ENCODE measurements at places on chromosomes 7 and 10.
A peak's percentile ranks its signal among the peaks of the same experiment; 100 is the strongest.

DNA sequence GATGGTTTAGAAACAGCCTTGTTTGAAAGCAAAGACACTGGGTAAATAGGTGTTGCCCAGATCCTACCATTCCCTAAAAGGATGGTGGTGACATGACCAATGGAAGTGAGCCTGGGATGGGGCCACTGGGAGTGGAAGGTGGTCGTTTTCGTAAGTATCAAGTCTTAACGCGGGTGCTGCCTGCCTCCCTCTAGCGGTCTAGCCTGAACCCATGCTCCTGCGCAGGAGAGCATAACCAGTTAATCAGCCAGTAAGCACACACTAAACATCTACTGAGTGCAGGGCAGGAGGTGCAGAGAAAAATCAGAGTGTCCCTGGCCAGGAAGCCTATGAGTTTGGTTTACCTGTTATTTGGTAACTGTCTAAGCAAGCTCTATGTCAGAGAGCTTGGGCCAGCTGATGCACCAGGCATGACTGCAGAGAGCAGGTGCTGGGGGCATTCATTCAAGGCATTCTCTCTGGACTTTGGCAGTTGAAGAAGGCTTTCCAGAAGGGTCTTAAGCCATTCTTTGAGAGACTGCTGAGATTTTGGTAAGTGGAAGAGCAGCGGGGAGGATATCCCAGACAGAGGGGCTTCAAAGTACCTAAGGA is 930 bp downstream of the GARIN1A start:
- DNase-seq = peak; percentile 31

DNA sequence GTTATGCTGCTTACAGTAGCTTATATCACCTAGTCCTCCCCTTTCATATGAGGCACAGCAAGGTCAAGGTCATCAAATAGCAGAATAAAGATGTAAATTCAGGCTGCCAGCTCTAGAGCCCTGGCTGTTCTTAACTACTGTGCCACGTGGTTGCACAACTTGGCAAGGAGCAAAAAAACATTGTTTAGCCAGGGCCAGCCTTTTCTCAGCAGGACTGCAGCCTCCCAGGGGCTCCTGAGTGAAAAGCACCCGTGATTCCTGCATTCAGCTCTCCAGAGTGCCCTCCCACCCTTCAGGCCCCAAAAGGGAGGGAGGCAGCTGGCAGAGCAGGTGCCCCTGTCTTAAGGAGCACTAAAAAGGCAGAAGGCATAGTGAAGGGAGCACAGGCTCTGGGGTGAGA is 31.8 kb upstream of the TM9SF3 start:
- DNase-seq = peak; percentile 88

- DNase-seq = no peak
Measured at GRCh38 chr7:159013825-159014289, 130.8 kb downstream of the VIPR2 start.

DNA sequence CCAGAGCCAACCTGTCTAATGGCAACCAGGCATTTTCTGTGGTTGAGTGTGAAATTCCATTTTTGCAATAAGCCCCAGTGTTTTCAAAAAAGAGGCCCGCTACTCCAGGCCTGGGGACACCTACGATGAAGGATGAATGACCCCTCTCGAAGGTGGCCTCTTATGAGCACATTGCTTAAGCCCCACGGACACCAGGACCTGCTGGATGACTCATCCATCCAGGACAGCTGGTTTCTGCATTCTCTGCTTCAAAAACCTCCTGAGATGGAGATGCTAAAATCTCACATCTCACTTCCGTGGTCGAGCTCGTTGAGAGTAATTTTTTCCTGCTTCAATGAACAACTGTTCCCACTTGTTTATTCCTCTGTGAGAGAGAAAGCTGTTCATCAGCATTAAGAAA is 150.2 kb upstream of the FZD8 start:
- no peak for DNase-seq

DNA sequence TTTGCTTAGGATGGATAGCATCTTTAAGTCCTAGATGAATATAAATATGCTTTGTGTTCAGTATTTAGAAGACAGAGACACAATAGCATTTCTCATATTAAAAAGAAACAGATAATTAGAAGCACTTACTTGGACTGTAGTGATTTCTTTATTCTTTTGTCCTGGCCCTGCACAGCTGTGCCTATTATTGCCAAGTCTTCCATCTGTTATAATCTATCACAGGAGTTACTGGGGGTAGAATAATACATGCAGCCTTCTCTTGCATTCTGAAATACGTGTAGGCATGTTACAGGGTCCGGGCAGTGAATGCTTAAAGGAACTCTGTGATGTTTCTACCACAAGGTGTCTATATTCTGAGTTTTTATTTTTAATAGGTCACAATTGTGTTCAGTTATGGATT is 461.5 kb upstream of the COBL start:
- no peak for DNase-seq

DNA sequence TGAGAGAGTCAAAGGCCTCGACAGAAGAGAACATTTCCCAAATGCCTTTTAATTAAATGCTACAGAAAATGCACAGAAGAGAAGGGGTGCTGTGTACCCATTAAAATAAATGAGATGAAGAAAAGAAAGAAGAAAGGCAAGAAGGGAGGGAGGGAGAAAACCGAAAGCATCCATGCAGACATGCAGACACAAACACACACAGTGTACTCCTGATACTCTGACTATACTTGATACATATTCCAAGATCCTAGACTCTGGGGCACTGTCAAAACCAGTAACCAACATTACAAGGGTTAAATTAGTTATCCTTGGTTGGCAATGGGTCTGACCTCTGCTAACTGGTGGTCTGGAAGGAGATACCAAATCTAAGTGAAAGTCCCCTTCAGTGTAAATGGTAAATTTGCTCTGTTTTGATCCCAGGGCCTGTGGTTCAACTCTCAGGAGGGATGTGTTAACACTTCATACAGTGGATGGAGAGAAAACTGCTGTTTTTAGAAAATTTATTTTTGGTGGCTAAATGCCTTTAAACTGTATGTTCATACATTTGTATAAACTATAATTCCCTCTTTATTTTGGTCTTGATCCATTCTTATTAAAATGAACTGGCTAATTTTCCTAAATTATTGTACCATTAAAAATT is 241.3 kb downstream of the GLI3 start:
- DNase-seq = no peak

GRCh38 chr10:129517680-129518057 is 50.6 kb downstream of the MGMT start:
- no peak for DNase-seq

DNA sequence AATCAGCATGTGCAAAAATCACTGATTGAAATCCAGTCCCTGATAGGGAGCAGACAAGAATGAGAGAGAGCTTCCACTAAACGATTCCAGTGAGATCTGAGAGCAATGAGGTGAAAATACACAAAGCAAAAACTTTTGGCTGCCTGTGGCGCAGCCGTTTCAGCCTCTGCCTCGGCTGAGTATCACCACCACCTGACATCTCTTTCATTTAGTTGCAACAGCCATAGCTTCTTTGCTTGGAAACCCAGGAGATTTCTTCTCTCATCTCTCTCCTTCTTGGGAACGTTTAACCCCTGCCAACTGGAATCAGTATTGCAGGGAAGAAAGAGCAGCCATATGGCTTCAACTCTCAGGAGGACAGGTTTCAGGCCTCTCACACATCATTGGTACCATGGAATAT is 237.3 kb upstream of the AGK start:
- no peak for DNase-seq

DNA sequence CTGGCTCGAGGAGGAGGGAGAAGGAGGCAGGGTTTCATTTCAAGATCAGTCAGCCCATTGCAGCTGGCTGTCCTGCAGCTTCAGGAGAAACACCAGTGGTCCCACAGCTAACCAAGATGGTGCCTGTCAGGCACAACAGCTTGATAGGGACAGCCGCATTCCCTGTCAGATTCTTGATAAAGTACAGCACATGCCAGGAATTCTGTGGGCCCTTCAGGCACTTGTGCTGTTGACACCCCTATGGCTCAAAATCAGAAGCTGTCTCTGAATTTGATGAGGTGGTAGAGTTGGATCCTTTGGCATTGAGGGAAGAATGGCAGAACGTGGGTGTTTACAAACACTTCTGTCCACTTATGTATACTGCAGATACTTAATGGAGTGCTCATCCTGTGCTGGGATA is 354.3 kb downstream of the KCNMA1 start:
- no peak for DNase-seq

GRCh38 chr7:99955247-99955646 is 20.6 kb downstream of the AZGP1 start:
- DNase-seq = no peak

- DNase-seq = no peak
Measured at GRCh38 chr10:124025660-124026588, 67.5 kb downstream of the CHST15 start.

DNA sequence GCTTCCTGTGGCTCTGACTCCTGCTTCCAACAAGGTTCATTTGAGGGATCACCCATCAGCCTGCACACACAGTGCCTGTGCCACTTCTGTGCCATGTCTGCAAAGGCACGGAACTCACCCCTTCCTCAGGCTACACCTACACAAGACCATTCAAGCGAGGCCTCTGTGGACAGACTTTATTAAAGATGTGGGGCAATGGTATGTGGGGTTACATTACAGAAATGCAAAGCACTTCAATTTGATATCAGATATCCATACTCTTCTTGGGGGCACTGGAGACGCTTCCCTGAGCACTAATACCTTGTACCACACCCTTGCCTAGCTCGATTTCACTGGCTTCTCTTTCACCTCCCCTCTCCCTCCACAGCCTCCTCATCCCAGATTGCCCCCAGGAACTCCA is 84.4 kb upstream of the FGL2 start:
- no peak for DNase-seq

- no peak for DNase-seq
Measured at GRCh38 chr7:40621592-40621998, 486.8 kb downstream of the SUGCT start.

GRCh38 chr10:132548106-132548823 is 10.7 kb downstream of the INPP5A start:
- DNase-seq = no peak

DNA sequence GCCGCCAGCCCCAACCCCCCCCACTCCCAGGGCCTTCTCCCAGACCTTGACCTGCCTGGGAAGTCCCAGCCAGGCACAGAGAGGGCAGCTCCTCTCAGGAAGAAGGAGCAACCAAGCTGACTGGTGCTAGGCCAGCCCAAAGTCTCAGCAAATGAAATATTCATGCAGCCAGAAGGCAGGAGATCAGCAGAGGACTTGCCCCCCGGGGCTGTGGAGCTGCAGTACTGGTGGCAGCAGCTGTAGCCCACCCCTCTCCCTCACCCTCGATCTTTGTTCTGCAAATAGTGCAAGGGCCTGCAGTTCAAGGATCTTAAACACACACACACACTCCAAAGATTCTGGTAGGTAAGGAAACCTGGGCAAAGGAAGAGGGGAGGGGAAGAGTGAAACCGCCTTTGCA is 3.5 kb upstream of the SRRM3 start:
- no peak for DNase-seq

DNA sequence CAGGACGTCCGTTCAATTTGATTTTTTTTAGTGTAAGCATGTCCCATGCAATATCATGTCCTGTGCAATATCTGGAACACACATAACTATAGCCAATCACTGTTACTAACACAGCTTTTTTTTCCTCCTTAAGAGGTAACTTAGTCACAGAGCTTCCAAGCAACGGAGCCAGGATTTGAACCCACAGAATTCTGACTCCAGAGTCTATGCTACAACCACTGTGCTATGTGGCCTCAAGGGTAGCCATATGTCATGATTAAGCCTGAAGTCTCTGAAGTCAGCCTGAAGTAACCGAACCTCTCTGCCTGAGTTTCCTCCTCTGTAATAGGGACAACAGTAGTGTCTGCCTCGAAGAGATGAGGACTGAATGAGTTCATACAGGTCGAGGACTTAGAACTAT is 42.2 kb upstream of the TCF7L2 start:
- no peak for DNase-seq

GRCh38 chr7:149020483-149020882 is 7.8 kb downstream of the PDIA4 start:
- no peak for DNase-seq

DNA sequence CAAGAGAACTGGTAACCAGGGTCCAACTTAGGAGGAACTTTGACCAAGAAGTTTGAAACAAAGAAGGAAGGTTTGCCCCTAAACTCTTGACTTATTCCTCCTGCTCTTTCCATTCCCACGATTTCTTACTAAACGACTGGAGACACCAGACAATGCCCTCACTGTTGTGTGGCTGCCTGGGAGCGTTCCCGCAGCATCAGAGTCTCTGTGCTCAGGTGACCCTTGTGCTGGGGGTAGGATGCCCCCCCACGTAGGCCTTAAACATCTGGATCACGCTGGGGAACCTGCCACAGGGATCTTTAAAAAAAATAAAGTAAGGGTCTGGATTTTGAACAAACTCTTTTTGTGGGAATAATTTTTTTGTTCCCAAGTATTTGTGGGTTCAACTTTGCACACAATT is 30.1 kb upstream of the CTBP2 start:
- DNase-seq = no peak

GRCh38 chr10:29877793-29878491 is 181.4 kb downstream of the JCAD start:
- no peak for DNase-seq

DNA sequence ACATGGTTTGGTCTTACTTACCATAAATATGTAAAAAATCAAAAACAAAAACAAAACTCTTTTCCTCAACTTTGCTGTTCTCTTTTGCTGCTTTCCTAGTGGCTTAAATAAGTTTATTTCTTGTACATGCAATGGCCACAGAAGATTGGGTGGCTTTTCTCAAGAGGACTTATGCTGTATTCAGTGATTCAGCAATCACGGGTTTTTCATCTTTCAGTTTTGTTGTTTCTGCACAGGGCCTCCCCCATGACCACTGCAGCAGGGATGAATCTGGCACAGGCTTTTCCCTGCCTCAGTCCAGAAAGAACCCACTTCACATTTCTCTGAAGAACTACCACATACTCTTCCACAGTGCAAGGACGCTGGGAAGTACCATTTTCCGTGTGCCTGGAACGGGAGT is 355.0 kb downstream of the RNLS start:
- no peak for DNase-seq

DNA sequence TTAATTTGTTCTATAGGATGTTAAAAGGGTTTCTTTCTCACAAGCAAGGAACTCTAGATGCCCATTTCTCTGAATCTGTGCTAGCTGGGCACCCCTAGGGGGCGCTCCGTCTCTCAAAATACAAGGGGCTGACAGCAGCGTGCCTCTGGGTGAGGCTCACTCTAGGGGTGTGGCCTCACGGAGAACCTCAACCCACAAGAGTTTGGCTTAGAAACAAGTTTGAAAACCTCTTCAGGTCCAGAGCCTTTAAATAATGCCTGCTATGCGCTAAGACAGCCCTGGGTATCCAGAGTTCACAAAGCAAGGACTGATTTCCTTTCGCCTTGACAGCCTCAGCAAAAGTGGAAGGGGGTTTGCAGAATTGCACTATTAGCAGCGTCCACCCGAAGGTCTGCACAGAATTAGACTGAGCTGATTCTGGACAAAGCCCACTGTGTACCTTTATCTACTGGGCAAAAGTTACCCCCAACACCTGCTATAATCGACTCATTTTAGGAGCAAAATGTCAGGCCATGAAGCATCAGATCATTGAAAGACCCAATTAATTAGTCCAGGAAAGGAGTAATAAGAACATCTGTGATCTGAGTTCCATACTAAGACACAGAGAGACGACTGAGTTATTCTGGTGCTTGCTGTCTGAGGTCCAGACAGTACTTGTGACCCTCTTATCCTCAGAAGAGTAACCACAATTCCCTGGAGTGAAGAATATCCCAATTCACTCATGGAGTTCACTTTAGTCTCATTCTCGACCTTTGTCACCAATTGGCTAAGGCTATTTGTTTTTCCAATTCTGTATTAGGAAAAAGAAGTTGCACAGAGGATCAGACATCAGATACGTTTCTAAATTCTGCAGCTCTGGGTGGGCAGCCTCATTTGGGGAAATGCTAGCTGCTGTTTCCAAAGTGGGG is 574 bp upstream of the CPED1 start:
- DNase-seq = peak; percentile 94

- no peak for DNase-seq
Measured at GRCh38 chr7:151769188-151769821, 107.6 kb downstream of the PRKAG2 start.

GRCh38 chr7:37284805-37285231 is 163.8 kb downstream of the ELMO1 start:
- peak; percentile 48 for DNase-seq

Measured in erythroblast (primary cell).